ENCODE measurements at places on chromosomes 3 and 15.

GRCh38 chr3:121411523-121411922 lies 134.3 kb downstream of the POLQ start:
- DNase-seq: no peak

DNA sequence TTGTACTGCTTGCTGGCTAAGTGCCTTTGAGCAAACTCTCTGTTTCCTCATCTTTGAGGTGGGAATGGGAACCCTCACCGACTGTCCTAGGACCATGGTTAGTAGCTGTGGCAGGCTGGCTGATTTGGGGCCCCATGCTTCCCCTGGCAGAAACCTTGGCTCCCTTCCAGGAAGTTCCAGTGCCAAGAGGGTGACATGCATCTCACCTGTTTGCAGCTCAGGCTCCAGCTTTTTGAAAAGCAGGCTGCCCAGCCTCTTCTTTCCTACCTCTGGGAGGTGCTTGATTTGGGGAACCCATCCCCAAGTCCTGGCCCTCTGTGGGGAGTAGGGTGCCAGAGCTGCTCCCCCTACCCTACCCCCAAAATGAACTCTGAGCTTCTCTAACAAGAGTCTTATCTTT lies 50.8 kb downstream of the RAB11A start:
- DNase-seq: no peak

DNA sequence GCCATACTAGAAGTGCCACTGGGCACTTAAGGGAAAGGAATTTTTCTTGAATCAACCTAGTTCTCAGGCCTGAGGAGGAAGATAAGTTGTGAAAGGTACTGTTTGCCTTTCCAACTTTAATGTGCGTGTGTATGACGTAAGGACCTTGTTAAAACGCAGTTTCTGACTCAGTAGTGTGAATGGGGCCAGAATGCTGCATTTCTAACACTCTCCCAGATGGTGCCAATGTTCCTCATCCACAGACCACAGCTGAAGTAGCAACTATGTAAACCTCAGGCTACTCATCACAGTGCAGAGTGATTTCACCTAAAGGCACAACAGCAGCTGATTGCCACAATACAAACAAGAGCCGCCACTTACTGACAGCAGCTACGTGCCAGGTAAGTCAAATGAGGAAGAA lies 103.6 kb downstream of the OTOL1 start:
- peak; percentile 4 for DNase-seq

- DNase-seq: peak; percentile 93
Measured at GRCh38 chr3:156762631-156763185, 63.4 kb upstream of the LEKR1 start.

- no peak for DNase-seq
Measured at GRCh38 chr3:14234251-14235002, 55.8 kb downstream of the LSM3 start.

- DNase-seq: no peak
Measured at GRCh38 chr3:125107861-125108567, 52.2 kb upstream of the HEG1 start.

GRCh38 chr15:71275098-71275497 lies 159.8 kb downstream of the THSD4 start:
- DNase-seq: peak; percentile 72

DNA sequence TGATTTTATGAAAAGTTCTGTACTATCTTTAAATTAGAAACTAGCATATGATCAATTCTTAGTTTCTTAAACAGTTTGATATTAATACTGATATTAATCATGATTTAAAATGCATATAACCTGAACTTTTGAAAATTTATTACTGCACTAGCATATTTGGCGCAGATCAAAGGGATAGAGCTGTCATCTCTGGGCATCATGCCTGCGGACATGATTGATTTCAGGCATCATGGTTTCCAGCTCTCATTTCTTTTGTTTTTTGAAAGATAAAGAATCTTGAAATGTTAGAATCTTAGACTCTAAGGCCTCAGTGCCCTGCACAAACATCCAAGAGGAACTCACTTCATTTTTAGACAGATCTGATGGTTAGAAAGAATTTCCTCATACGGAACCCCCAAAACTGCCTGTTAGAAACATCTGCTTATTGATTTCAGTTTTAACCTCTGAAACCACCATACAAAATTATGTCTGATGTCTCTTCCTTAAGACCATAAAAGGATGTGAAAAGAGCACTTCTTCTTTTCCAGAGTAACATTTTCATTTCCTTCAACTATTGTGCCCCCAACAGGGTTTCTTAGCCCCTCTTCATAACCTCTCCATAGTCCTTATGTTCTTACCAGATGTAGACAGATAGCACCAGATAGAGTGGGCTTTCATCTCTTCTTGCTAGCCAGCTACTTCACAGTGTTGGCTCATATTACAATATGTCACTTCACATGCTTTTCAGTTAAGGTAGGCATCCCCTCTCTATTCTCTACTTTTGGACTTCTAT lies 110.8 kb downstream of the BBX start:
- no peak for DNase-seq

- no peak for DNase-seq
Measured at GRCh38 chr3:55402886-55403609, 84.1 kb downstream of the WNT5A start.

- no peak for DNase-seq
Measured at GRCh38 chr3:64561325-64561843, 126.4 kb downstream of the ADAMTS9 start.

DNA sequence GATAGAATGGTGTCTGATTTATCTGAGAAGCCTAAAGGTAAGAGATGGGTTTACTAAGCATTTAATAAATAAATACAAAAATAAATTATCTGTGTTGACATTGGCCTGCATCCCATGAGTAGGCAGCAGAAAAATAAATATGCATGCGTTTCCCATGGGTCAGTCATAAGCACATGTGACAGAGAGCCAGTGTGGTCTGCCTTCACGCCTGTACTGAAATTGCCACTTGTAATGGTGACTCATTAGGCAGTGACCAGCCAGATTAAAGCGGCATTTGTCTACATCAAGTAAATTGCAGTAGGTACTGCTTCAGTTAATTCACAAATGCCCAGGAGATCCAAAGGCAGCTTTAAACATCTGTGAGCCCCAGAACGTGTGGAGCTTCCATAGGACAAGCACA lies 399.6 kb downstream of the NAALADL2 start:
- no peak for DNase-seq

DNA sequence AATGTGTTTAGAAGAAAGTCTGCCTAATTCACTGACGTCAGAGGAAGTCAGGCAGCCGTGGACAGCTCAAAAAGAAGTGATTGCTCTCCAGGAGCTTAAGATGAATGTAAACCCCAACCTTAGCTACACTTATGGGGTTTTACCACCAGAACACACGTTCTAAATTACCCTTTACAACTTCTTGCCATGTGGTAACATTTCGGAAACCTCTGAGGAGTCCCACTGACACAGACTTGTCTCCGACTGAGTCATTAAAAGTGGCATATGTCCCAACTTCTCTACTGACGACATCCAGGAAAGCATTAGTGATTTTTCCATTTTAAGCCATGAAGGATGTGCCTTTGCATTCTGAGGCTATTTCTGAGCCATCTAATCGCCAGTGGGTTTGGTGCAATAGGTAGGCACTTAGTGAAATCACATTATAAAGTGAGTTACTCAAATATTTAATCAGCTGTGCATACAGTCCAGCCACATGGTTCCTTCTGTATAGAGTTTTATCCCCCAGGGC lies 32.4 kb downstream of the C2CD4A start:
- peak; percentile 65 for DNase-seq

GRCh38 chr15:38048001-38048455 lies 113.6 kb downstream of the TMCO5A start:
- no peak for DNase-seq

DNA sequence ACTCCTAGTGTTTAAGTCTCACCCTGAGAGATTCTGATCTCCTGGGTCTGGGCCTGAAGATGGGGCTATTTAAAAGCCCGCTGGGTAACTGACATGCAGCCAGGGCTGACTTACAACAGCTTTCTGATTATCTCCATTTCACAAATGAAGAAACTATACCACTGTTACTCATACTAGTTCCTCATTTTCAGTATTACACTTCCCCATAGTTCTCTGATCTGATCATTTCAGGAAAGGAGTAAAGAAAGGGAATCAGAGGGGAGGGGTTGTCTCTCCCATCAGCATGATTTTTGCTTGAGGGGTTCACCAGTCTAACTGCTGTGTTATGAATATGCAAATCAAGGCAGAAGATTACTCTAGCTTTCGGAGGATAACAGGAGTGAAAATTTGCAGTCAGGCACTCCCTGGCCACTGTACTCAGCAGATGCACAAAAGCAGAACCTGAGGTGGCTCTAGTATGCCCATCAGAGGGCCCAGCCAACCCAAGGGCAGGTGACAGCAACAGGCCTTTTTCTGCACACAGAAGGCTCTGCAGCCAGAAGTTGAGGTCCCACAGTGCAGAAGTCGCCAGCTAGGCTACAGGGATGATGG lies 59.4 kb downstream of the DAPK2 start:
- no peak for DNase-seq

DNA sequence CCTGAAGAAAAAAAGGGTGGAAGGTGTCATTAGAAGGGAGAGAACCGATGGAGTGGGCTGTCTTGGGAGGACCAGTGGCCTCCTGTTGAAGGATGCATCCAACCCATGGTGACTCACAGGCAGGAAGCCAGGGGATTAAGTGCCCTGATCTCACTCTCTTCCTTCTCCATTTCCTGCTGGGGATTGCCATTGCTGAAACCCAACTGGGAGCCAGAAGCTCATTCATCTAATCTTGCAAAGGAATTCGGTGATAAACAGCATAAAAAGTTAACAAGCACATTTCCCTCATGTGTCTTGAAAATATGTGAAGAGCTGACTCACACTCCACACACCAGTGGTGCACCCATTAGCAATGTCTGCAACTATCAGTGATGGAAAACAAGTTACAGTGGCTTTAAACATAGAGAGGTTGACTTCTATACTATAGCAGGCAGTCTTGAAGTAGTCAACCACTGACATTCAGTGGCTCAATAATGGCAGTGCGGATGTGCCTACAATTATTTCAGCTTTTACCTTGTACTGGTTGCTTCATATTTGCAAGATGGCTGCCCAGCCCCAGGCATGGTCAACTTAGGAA lies 12.8 kb upstream of the CSRNP1 start:
- peak; percentile 90 for DNase-seq

DNA sequence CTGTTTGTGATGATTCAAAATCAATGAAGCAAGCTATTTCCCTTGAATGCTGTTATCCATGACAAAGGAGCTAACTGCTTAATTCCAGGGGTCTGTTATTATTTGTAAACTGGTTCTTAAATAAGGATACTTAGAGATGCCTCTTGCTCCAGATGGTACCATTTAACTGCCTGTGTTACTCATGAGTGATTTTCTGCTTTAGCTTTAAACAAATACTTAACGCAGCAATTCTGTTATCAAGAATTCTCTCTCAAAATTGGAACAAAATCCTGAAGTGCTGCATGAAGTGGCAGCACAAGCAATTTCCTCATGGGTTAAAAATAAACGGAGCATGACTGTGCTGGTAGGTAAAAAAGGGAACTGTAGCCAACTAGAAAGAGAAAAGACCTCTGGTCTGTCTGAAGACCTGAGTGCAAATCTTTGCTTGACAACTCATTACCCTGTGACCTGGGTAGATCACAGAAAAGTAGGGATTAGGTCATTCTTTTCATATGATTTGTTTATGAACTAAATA lies 62.5 kb upstream of the GBE1 start:
- DNase-seq: no peak

DNA sequence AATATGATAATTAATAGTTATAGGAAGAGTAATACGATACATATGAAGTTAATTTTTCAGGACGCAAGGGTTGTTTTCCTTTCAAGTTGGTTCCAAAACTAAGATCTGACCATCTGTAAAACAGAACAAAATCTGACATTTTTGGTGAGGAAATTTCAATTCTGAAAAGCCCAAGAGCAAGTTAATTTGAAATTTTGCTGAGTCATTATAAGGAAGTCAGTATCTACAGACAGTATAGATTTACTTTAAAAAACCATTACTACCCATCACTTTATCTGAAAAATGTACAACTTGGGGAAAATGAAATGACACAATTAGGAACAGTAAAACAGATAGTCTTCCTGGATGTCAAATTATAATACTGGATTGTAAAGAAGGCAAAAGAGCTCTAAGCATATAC lies 12.5 kb downstream of the INTS14 start:
- DNase-seq: no peak

- no peak for DNase-seq
Measured at GRCh38 chr3:149738876-149739275, 13.4 kb downstream of the COMMD2 start.

GRCh38 chr3:114081037-114081436 lies 24.5 kb downstream of the QTRT2 start:
- no peak for DNase-seq

DNA sequence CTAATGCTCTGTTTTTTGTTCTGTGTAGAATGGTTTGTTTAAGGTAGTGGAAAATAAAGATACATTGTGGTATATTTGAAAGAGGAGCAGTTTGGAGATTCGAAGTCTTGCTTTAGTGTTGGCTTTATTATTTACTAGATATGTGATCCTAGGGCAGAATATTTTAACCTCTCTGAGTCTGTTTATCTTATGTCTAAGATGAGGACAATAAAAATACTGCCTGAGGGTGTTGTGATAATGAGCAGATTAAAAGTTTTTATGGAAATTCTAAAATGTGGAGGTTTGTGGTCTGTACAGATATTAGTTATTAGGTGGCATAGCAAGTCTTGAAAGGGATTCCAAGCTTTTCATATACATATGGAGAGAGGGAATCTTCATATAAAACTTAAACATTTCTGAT lies 15.0 kb downstream of the TCF12 start:
- DNase-seq: no peak

DNA sequence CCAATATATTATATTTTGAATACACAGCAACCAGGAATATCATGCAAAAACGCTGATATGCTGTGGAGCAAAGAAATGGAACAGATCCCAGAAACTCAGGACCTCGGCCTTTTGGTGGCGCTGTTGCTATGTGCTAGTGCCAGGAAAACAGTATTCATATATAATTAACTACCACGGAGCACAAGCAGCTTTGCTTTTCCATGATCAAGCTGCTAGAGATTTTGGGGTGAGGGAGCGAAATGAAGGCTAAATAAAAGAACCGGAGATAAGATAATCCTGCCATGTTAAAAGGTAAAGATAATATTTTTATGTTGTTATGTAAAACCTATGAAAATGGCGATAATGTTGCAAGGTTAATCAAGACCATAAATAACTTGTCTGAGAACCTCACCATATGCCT lies 157.7 kb upstream of the FAM3D start:
- peak; percentile 56 for DNase-seq

GRCh38 chr3:68997887-68998286 lies 15.6 kb downstream of the EOGT start:
- DNase-seq: no peak
